ENCODE measurements at places on chromosomes 3 and 15.

DNA sequence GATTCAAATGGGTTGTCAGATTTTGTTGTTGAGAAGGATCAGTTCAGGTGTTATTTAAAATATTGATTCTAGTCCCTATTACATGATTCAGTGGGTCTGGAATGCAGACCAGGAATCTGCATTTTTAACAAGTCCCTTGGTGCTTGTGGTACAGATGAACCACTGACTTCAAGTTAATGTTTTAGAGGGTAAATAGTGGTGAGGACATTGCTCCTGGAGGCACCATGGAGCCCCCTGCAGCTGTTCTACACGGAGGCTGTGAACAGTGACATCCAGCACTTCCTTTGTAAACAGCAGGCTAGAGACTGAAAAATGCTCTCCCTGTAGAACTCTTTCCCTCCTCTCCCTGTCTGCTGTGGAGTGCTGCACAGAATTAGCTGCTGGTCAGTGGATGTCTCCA is 4.8 kb upstream of the FSIP1 start:
- no peak for DNase-seq

DNA sequence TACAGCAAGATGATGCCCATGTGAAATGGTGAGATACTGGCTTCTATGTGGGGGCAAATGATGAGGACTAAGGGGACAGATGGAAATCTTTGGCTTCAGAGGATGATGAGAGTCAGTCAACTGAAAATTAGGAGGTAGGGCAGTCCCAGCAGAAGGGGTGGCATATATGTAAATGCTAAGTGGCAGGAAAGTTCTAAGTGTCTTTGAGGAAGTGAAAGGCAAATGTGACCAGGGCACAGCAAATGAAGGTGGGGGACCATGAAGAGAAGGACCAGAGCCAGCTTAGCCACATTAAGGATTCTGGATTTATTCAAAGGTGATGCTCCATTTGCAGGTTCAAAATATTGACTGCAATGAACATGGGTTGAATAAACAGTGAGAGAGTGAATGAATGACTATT is 29.2 kb upstream of the LIMD1 start:
- no peak for DNase-seq

DNA sequence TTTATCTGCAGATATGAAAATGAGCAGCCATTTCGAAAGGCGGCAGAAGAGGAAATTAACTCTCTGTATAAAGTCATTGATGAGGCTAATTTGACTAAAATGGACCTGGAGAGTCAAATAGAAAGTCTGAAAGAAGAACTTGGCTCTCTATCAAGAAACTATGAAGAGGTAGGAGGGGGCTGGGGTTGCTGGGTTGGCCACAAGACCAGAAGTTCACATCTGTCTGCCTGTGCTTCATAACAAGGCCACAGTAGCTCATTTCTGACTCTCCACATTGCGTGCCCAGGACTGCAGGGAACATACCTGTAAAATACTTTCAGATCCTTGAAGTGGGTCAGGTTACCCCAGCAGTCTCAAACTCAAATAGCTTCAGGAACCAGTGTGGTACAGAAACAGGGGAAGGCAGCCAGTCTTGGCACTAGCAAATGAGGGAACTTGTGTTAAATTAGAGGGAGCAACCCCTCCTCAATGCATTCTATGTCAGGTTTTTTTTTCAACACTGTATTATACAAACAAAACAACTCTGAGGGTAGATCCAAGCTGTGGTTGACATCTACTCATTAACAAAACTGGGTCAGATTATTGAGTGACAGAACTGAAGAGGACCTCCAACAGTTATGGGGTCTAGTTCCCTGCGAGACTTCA is 48.7 kb downstream of the BFSP2 start:
- DNase-seq, result peak; percentile 10

DNA sequence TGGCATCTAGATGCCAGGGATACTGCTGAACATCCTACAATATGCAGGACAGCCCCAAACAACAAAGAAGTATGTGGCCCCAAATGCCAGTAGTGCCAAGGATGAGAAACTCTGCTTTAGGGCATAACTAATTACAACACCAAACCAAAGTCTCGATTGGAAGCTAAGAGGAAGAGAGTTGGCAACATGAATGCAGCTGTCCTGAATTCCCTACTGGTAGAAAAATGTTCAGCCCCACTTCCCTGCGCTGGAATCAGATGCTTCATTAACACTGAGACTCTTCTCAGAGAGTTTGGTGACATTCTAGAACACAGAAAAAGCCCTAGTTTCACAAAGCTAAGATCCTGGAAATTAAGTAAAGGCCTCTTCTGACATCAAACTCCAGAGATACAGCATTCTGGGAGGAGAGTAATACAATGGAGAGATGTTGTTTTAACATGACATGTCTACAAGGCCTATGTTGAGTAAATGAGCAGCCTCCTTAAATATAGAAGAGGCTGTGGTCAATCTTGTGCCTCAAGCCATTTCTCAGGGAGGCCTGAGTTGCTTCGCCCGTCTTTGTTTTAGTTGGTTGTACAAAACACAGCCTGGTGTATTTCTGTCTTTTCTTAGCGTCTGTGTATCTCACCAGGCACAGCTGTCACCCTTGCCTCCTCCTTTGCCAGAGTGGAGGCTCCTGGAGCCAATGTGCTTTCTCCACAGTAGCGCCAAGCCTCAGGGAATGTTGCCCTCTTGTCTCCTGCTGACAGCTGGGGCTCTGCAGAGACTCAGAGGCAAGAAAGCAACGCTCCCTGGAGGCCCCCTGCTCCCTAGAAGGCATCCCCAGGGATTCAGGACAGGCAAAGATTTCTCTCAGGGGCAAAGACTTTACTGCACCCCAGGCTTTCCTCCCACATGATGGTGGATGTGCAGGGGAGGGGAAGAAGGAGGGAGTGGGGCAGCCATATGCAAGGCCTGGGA is 25.1 kb upstream of the CTNNB1 start:
- no peak for DNase-seq

DNA sequence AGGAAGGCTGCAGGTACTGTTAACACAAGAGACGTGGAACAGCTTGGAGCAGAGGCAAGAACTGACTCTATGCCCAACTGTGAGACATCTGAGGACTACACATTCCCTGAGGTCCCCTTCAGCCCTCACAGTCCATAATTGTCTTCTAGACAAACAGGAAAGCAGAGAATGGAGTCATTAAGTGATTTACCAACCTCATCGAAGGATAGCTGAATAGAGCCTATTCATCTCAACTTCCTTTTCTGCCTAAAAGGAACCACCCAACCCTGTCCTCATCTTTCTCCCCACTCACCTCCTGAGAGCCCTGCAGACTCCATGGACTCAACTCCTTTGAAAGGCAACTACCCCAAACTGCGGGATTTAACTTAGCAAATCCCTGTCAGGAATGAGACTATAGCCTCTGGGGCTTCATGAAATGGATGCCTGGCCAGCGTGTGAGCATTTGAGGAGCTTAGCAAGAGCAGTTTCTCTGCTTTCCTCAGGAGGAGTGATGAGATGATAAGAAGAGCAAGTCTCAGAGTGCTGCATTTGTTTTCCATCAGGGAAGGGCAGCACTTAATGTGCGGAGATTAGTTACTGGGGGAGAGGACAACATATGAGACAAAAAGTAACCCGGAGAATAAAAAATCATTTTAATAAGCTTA is 61.5 kb upstream of the FILIP1L start:
- no peak for DNase-seq

DNA sequence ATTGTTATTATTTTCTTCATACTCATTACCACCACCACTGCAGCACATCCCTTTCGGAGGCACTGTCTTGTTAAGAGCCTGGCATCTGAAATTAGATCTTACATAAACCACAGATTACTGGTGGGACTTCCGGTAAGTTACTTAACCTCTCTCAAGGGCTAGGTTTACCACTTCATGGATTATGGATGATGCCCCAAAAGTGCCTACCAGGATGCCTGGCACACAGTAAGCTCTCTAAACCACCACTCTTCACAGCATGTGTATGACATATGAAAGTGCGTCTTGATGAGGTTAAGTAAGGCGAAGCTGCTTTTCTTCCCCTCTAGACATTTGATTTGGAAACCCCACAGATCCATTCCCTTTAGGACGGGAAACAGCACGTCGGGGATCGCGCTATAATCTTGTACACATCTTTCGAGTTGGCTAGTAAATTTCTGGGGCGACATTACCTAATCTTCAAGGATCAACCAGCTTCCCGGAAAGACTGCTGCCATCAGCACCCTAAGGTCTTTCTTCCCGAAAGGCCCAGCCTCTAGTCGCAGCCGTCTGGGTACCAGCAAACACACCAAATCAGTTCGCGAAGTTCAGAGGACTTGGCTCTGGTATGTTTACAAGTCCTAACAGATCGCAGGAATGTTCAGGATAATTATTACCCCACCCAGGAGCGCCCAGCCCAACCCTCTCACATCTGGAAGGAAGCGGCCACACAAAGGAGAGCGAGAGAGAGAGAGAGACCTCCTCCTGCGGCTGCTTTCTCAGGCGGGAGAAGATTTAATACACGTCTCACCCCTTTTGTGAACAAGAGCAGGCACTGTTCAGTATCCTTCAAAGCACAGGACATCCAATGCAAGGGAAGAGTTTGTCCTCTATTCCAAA is 155.1 kb upstream of the FRMD4B start:
- no peak for DNase-seq

DNA sequence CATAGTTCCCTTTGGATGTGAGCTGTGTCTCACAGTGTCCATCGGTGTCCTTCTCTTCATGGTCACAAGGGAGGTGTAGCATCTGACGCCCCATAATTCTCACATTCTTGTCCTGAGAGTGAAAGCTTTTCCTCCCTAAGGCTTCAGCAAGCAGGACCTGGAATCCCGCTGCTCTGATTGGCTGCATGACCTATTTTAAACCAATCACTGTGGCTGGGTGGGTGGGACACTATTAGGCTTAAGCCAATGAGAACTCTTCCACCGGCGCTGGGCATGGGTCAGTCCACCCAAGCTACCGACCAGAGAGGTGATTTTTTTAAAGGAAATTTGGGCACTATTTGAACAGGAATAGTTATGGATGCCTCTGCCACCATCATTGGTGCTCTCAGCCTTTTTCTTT is 385.9 kb downstream of the MFSD1 start:
- DNase-seq, result no peak

- DNase-seq, result no peak
These were observed 48.9 kb upstream of the GMNC start for GRCh38 chr3:190911382-190911781.

DNA sequence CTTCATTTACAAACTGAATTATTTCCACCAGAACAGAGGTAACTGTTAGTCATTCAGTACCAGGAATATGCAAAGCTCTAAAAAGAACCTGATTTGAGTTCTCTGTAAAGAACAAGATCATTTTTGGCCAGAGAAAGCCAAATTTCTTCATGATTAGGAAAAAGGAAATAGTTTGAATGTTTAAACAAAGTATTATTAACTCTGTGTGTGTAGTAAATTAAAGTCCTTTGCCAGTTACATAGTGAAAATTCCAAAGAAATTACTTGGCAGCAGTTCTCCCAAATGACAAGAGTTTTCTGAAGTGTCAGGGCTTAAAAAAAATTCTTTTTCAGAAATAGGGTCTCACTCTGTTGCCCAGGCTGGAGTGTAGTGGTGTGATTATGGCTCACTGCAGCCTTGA is 24.5 kb downstream of the QTRT2 start:
- DNase-seq, result no peak

DNA sequence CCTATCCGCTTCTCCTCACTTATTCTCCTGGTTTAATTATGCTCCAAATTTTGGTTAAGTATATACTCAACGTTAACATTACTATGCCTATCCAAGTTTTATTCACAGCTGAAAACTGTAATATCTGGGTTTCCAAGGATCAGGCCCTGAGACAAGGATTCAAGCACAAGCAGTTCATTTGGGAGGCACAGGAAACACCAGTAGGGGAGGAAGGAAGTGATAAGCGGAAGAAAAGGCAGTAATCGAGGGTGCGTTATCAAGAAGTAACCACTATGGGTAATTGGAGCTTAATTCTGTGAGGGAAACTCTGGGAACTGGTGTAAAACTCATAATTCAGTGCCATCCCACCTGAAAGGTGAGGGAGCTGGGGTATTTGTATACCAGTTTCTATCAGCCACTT is 120.3 kb downstream of the KCNAB1 start:
- DNase-seq, result no peak

DNA sequence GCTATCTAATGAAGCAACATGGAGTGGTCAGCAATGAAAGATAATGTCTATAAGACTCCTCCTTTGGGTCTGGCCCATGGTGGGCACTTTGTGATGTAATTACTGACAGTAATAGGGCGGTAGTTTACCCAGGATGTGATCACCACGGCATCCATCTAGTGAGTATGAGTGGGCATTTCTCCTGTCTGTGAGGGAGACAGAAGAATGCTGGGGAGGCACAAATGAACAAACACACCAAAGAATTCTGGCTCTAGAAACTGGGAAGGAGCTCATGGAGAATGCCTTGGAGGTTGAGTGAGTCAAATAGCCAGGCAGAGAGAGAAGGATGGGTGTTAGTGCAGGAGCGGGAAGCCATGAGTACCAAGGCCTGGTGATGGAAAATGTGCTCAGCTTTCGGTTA is 217.5 kb downstream of the WNT5A start:
- no peak for DNase-seq

GRCh38 chr3:89488800-89489580 is 381.6 kb downstream of the EPHA3 start:
- no peak for DNase-seq

DNA sequence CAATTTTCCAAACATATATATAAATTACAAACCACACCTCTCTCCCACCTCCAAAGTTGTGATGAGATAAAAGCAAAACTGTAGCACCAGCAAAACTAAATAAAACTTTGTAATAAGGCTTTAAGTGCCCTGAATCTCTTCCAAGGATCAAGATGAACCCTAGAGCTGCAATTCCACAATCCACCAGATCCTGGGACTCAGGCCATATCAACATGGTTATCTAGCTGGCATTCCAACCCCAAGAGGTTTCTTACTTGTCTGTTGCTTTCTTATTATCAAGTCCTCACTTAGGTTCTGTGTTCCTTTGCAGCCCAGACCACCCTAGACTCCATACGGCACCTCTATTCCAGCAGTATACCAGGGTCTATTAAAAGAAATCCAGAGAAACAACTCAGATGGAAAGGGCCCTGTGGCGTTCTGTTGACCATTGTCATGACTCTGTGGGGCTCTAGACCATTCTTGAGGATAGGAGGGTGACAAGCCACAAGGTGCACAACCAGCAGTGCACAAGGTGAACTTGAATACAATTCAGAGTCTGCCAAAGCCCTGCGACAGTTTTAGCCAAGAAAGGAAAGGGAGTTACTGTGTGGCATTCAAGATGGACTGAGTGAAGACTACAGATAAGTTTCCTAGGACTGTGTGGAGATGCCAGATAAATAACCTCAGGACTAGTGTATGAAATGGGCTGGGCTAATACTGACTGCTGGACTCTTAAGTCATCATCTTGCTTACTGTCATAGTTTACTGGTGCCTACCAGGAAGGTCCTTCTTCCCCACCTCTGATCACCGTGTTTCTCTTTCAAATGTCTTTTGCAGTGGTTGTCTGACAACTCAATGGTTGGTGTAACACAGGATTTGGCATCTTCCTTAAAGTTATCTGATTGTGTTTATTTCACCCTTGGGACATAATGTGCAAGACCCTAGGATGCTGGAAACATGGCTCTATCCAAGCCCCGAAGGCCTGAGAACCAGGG is 27.2 kb downstream of the ACKR2 start:
- no peak for DNase-seq

Data from activated effector memory CD4-positive, alpha-beta T cell treated with Interleukin-2 at 50 U/mL for 16 hours (primary cell).